ENCODE measurements at places on chromosomes 4 and X.

DNA sequence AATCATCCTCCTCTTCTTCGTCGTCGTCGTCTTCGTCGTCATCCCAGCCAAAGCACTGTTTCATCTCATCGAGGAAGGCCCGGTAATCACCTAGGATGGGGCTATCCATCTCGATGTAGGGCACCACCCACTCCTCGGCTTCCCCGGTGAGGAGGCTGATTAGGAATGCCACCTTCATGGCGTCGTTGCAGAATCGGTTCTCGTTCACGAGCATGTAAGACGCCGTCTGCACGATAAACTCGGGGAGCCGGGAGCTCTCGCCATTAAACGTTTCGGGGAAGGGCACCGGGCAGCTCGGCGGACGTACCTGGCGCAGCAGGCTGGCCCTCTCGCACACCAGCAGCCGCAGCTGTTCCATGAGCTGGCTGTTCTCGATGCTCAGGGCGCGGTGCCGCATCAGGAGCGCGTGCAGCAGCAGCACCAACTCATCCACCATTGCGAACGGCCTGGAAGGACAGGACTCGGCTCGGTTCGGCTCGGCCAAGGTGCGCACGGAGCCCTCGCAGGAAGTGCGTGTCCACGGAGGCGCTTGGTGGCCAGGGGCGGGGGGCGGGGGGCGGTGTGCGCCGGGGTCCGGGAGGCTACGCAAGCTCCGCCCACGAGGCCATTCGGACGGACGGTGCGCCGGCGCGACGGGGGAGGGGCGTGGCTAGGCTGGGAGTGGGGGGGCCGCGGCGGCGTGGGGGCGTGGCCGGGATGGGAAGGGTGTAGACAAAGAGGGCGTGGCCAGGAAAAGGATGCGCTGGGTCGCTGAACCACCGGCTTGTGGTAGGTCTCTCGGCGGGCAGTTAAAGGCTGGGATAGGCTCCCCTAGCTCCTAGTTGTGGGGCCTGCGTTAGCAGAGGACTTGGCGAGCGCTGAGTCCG lies at the start of gene LDOC1:
LDOC1 (minus strand) TSS at position 544 of the 866 bp plus-strand sequence; CDS start at position 436, 108 bp downstream.
- peak; percentile 56 for DNase-seq

DNA sequence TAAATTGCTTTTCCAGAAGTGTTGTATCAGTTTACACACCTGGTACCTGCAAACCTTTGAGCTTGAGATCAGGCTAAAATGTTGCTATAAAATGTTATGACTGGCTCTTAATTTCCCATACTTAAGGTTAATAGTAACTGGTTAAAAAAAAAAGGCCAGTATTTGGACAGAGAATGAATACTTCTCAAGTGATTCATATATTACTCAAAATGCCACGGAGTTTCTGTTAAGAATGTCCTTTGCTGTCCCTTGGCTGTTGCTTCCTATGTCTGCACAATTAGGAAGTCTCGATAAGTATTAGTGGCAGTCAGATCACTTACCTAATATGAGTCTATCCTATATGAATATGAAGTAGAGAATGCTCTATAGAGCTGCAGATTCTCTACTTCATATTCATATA lies 232.2 kb upstream of the IGFBP7 start:
- DNase-seq: no peak

DNA sequence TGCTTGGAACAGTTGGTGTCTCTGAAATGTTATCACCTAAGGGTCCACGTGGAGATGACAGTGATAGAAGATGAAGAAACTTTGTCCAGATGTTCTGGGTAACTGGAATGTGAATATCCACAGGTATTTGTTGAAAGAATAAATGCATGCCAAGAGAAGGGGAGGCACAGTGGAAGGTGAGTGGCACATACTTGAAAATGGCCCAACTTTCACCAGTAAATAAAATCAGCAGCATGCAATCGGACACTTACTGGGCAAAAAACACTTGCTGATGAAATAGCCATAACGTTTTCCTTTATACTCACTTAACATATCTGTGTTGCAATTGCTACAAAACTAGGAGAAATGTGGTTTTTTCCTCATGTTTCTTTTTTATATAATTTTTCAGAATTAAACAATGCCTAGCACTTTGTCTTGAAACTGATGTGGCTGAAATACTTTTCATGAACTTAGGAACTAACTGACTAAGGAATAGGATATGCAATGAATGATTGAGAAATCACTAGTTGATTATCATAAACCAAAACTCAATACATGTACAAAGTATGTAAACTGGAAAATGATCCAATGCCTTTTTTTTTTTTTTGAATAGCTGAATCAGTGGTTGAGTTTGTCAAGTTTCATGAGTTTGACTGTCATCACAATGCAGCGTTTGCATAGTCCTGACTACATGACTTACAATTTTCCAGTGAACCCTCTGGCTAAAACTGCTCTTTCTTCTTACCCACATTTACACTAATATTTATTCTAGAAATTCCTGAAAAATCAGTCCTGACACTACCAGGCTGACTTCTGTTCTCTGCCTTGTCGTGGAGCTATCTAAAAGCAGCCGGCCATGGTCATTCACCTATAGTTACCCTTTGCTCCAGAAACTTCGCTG lies 127.4 kb downstream of the CPE start:
- no peak for DNase-seq

DNA sequence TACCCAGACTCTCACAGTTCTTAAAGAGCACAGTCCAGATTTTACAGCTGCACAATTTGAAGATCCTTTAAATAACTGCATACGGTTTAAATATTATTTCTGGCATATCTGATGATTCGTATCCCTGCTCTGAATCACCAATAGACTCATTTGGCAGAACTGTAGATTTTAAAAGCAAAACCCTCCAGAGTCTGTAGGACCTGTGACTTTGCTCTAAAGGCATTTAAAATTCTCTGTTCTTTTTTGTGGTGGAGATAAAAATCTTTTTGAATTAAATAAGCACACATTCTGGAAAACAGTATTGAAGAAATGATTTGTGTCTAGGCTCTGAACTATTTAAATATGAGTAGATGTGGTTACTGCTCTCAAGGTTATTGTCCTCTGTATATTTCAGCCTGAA lies 246.2 kb upstream of the PITX2 start:
- DNase-seq: no peak

DNA sequence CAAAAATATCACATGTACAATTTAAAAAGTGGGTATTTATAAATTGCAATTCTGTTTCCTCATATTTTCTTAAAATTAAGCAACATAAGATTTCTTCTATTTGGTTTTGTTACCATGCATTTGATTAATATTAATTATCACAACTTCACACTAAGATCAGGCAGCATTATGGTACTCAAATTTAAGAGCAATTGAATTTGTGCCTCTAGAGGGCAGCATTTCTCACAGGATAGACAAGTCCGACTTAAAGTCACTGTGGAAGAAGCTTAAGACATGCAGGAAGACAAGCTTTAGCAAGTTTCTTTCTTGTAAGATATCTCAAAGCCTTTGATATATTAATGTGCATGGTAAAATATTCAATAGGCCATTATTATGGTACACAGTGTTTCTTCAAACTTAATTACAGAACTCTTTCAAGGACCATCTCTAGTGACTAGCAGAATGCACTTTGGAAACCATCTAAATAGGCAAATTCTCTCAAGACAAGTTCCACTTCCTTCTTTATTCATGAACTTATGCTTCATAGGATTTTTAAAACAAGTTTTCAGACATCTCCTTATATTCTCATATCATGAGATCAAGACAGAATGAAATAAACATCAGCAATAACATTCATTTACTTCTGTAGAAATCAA lies 35.0 kb downstream of the FBXW7 start:
- DNase-seq: peak; percentile 2

DNA sequence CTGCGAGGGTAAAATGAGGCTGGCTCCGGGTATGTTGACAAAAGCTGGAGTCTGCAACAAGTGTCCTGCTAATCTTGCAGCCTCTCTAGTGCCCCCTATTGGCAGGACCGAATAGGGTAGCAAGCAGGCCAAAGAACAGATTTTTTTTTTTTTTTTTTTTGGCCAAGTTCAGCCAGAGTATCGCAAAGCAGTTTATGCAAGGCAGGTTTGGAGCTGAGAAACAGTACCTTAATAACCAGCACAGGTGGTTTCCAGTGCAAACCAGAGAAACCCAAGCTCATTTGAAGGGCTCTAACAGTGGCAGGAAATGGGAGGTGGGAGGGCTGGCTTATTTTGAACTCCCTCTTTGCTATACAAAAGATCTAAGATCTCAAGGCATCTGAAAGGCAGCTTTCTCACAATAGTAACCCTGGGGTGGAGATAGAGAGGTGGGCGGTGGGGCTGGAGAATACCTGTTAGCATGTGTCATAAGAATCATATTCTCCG lies 38.2 kb upstream of the OCIAD2 start:
- DNase-seq: no peak

DNA sequence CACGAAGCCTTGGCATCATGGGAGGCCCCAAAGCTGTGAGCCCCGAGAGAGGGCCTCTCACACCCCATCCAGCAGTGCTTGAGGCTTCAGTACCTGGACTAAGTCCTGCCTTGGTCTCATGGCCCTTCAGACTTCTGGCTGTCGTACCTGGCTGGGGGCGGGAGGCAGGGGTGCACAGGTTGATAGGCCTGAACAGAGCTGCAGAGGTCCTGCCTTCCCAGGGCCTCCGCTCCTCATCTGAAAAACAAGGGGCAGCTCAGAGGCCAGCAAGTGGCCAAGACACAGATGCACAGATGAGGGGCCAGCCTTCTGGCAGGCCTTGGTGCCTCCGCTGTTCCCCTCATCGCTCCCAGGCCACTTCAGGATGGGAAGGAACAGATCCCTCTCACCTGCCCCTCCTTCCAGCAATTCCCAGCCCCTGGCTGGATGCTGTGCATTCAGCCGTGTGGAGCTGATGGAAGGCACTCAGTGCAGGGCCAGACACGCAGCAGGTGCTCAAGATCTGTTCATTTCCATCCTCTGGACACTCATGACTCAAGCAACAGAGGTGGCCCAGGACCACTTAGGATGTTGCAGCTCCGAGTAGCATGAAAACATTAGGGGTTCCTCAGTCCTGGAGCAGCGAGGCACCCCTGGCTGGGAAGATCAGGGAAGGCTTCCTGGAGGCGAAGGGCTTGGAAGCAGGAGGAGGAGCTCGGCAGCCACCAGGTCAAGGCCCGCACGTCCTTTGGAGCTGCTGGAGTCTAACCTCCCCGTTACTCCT lies 1.4 kb downstream of the ZNF185 start:
- DNase-seq: no peak

GRCh38 chr4:124754681-124755080 lies 42.1 kb upstream of the ANKRD50 start:
- DNase-seq: no peak
